Activated CD4-positive, alpha-beta T cell treated with anti-CD3 and anti-CD28 coated beads, Interleukin-2, amount 10 ng/mL, durations not matched to agents 7 days and 5 days (primary cell): ENCODE measurements at places on chromosomes 3 and 15.

GRCh38 chr15:49721621-49722020 lies 100.8 kb downstream of the DTWD1 start:
- no peak for DNase-seq
- H3K27ac ChIP-seq, result no peak overlapping the region
- no peaks in the 10 kb centered on the region for H3K4me1 ChIP-seq
- no peaks in the 10 kb centered on the region for H3K36me3 ChIP-seq
- H3K27me3 ChIP-seq, result no peaks in the 10 kb centered on the region

DNA sequence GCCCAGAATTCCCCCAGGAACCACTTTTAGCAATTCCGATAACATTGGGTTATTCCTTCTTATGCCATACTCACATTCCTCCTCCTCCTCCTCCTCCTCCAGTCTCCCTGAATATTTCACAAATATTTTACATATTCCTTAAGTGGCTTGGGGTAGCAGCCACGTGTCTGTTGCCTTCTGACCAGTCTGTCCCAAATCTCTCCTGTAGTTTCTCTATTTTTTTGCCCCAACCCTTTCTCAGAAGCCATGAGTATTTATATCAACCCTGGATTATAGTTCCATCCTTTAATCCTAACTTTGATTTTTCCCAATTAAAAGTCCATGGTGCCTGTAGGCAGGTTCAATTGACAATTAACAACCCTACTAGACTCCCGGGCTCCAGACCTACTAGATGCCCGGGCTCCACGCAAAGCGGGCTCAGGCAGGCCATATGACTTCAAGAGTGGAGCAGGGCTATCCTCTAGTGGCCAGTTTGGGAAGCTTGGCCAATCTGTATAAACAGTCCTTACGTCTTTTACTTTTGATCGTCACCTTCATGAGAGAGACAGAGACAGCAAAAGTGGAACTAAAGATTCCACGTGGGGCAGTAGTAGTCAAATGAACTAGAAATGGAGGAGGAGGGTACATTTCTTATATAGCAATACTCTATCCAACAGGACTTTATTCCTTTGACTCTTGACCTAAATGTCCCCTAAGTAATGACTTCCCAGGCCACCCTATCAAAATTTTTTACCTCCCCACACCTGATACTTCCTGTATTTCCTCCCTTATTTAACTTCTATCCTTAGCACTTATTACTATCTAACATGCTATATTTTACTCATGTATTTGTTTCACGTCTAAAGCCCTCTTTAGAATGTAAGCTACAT lies 69.7 kb downstream of the USF3 start:
- no peak overlapping the region for H3K4me3 ChIP-seq
- H3K27me3 ChIP-seq, result no peaks in the 10 kb centered on the region
- peaks cover 2% of the 10 kb centered on the region for H3K4me1 ChIP-seq
- no peak for DNase-seq

DNA sequence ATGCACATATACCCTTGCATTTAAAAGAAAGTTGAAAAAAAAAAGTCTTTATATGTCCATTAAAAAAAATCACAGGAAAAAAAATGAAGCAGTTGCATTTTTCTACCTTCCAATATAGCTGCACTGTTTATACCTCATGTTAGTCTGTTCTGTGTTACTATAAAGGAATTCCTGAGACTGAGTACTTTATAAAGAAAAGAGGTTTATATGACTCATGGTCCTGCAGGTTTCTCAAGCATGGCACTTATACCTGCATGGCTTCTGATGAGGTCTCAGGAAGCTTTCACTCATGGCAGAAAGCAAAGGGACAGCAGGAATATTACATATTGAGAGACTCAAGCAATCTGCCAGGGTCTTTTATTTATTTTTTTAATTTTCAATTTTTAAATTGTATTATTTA lies 277.2 kb upstream of the BCHE start:
- no peak overlapping the region for H3K27ac ChIP-seq
- H3K4me3 ChIP-seq, result no peak overlapping the region
- H3K36me3 ChIP-seq, result no peaks in the 10 kb centered on the region
- H3K4me1 ChIP-seq, result no peaks in the 10 kb centered on the region
- no peak for DNase-seq

DNA sequence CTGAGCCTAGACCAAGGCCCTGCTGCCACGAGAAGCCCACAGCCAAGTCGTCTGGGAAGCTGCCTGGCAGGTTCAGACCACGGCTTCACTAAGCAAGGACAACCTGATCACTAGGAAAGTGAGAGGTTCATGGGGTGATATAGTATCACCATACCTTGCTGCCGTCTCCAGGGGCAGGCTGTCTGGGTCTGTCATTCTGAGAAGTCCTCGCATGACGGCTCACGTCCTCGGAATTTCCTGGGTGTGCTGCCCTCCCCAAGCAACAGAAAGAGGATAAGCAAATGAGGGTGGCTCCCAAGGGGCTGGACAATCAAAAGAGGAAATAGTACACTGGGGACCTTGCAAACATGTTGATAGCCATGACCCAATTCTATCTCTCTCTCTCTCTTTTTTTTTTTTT lies 207.4 kb upstream of the IGF1R start:
- H3K4me1 ChIP-seq, result peaks cover 3% of the 10 kb centered on the region
- H3K4me3 ChIP-seq, result no peak overlapping the region
- DNase-seq, result no peak
- H3K27ac ChIP-seq, result no peak overlapping the region

- H3K4me1 ChIP-seq, result peaks cover 14% of the 10 kb centered on the region
- H3K27me3 ChIP-seq, result no peaks in the 10 kb centered on the region
- H3K4me3 ChIP-seq, result no peak overlapping the region
- DNase-seq, result no peak
Observed at GRCh38 chr3:67015702-67016484, 17.8 kb downstream of the KBTBD8 start.

GRCh38 chr3:25911525-25912295 lies 121.8 kb downstream of the OXSM start:
- peak overlapping the region; percentile 82 for H3K27ac ChIP-seq
- peaks cover 12% of the 10 kb centered on the region for H3K27me3 ChIP-seq
- H3K36me3 ChIP-seq, result no peaks in the 10 kb centered on the region
- DNase-seq, result peak; percentile 48
- peaks cover 17% of the 10 kb centered on the region for H3K4me1 ChIP-seq
